ENCODE measurements at places on chromosomes 1 and 21.
A peak's percentile ranks its signal among the peaks of the same experiment; 100 is the strongest.

GRCh38 chr1:228277491-228278431 is 69.9 kb downstream of the OBSCN start:
- no peak for ATAC-seq

- no peak for ATAC-seq
Observed at GRCh38 chr1:246820666-246821065, 96.5 kb downstream of the SCCPDH start.

DNA sequence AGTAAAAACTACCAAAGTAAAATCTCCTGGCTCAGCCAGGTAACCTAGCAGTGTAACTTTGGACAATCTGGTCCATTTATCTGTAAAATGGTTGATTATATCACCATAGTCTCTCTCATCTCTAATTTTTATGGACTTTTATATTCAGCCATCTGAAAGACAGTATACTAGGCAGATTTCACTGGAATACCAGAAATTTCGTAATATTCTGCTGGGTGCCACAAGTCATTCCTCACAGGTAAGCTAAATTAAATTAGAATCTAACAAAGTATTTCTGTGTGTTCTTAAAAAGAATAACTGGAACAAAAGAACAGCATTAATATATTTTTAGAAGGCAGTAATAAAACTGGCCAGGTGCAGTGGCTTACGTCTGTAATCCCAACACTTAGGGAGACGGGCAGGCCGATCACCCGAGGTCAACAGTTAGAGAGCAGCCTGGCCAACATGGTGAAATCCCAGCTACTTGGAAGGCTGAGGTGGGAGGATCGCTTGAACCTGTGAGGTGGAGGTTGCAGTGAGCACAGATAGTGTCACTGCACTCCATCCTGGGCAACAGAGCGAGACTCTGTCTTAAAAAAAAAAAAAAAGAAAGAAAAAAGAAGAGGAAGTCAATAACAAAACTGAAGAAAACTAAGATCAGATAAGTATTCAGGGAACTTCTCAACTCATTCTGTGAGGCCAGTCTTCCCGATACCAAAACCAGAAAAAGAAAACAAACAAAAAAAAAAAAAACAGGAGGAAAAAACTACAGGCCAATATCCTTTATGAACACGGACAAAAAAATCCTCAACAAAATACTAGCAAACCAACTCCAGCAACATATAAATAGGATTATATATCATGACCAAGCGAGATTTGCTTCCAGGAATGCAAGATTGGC is 35.9 kb downstream of the PIK3R3 start:
- ATAC-seq, result no peak

DNA sequence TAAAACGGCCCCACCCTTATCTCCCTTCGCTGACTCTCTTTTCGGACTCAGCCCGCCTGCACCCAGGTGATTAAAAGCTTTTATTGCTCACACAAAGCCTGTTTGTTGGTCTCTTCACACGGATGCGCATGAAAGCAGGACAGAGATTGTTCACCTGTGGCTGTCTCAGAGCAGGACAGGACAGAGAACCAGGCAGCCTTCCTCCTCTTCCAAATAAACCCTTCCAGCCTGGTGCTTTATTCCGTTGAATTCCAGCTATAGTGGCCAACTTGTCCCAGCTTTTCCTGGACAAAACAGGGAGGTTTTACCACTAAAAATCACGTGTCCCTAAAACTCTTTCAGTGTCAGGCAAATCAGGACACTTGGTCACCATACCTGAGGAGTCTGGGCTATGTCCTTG is 9.5 kb upstream of the DMRTB1 start:
- no peak for ATAC-seq

DNA sequence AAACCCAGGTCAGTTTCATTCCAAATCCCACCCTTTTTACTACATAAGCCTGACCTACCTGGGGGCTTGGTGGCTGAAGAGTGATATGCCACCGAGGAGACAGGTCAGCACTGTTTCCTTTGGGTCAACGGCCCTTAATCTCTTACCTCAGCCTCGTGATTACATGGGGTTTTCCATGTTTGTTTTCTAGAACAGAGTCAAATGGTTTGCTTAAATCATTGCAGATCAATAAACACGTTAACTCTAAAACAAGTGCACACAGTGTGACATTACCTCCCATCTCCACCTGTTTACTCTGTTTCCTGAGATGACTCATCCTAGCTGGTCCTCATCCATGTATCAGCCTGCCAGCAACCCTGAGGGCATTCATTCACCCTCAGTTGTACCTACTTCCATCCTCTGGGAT is 40.8 kb upstream of the TP53BP2 start:
- no peak for ATAC-seq

- no peak for ATAC-seq
Observed at GRCh38 chr1:58627221-58627620, 50.2 kb upstream of the TACSTD2 start.

GRCh38 chr1:70314706-70315304 is 39.7 kb downstream of the ANKRD13C start:
- no peak for ATAC-seq

DNA sequence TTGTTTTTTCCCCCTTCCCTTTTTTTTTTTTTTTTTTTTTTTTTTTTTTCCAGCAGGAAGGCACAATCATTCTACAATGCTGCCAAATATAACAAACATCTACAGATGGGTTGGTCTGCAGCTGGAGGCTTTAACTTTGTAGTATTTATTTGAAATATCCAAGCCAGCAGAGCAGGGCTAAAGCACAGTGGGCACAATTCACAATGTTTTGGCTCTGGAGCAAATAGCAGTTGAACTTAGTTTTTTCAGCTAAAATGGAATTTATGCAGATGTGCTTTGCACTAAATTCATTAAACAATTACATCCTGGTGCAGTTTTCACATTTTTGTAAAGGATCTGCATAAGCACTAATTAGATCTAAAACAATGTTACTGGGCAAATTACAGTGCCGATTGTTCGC is 39.8 kb upstream of the ZBTB18 start:
- no peak for ATAC-seq

DNA sequence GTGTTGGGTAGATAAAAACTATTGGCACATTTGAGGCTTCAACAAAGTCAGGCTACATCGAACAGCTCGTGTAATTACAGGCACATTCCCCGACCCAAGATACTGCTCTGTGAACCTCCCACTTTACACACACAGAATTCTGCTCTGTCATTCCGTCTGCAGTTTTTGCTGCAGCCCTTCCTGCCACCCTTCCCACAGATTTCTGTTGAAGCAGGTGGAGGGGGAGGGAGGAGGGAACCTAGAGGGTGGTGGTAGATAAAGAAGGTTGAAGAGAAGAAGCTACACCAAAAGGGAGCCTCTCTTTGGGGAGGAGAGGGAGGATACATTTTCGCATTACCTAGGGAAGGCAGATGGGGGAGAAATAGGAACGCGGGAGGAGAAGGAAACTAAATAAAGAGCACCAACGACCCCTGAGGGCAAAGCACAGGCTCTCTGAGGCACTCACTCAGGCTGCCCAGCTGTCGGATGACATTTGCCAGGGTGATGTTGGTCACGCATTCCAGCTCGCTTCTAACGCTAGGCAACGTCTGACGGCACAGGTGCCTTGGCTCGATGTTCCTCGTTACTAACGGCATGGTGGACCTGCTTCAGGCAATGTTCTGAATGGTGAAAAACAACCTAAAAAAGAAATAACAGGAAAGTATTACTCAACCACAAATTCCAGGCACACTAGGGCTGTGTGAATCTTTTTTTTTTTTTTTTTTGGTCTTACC is 36.0 kb downstream of the GPR3 start:
- peak; percentile 57 for ATAC-seq

DNA sequence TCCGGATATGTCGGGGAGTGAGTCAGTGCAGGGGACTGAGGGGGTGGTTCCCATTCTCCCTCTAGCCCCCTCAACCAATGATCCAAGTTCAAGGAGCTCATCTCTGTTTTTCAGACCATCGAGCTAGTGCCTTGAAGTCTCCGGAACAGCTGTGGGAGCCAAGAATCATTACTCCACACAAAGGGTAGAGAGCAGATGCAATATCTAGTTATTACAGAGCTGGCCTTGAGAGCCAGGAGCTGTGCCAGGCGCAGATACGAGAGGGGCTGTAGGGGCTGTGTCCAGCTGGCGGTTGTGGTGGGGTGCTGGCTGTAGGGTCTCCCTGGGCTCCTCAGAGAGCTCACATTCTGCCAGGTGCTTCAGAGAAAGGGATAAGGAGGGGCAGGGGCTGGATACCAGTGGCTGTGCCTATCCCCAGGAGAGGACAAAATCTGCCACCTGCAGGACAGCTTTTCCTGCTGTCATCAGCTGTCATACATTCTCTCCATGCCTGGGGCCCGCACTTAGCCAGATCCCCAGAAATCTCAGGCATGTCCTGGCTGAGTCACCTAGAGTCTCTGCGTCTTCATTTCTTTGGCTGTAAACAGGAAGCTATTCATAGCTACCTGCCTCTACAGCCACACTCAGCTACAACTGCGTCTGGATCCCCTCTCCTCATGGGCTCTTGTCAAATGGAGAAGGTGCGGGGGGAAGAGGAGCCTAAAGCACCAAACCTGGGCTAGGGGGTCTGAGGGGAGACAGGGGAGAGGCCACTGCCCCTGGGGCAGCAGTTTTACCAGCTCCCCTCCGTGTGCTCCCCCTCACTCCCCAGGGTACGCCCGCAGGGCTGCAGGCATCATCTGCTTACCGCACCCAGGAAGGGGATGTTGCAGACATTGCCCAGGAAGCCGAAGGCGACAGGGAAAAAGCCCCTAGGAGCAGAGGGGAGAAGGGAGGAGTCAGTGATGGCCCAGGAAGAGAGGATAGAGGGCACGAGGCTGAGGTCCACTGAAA is 2.4 kb upstream of the KISS1 start:
- peak; percentile 70 for ATAC-seq

DNA sequence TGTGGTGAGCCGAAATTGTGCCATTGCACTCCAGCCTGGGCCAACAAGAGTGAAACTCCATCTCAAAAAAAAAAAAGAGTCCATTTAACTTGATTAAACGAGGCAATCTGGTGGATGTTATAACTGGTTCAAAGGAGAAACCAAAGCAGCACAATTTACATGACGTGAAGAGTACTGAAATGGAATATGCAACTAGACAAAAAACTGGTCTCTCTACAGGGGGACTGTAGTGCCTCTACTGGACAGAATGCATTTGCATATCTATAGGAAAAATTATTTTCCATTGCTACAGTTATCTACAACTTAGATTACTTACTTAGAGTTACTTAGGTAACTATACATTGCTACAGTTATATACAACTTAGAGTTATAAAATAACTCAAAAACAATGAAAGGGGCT is 2.7 kb upstream of the CAPN2 start:
- ATAC-seq, result no peak

GRCh38 chr1:170196490-170197236 is 50.9 kb downstream of the NTMT2 start:
- no peak for ATAC-seq

DNA sequence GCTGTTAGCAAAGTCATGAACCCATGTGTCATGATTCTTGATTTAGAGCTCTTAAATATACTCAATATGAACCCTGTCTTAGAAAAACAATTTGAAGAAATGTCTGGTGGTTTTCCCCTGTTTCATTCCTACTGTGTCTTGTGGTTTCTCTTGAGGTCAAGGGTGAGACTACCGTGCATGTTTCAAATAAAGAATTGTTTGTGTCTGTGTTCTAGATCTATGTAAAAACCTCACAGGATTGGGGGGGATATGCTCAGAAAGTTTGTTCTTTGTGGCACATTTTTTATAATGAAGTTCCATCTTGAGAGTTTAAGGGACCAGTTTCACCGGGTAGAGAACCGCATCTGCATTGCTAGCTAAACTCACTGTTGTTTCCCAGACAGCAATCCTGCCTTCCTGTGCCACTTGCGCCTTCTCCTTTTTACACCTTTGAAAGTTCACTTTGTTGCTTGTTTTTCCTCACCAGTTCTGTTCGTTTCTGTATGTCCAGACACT is 30.9 kb upstream of the CACYBP start:
- peak; percentile 70 for ATAC-seq

GRCh38 chr1:54806931-54807611 is 5.9 kb upstream of the TTC22 start:
- peak; percentile 55 for ATAC-seq

DNA sequence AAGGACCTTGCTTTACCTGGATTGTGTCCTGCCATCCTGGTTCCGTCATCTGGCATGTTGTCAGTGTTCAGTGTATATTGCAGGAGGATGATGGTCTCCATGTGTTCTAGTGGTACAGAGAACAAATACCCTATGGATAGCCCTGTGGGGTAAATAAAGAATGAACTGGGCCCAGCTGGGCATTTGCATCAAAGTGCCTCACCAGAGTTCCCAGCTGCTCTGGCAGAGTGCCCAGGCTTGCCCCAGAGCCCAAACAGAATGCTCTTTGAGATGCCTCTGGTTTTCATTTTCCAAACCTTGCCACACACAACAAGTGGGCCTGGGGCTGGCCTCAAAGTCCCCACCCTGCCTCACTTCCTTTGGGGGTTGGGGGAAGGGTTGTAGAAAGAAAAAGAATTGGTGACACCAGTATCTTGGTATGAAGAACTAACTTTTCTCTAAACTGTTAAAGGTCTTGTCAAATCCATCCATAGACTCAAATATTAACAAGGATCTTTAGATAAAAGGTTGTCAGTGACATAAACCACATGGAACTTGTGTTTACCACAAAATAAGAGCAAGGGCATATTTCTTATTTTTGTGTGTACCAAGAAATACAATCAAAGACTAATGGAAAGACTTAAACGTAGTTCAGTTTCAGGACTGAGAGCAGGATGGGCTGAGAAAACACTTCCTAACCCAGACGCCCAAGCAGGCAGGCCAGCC is 82.2 kb downstream of the LMO4 start:
- ATAC-seq, result no peak

DNA sequence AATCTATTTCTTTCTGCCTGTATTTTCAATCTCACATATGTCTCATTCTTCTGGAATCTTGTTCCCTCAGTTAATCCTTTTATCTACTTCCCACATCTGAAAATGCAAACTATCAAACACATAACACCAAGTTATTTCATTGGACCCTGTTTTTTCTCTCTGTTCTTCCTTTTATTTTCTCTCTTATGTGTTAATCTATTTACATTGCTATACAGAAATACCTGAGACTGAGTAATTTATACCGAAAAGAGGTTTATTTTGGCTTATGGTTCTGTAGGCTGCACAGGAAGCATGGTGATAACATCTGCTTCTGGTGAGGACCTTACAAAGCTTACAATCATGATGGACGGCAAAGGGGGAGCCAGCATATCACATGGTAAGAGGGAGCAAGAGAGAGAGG is 247.6 kb downstream of the TGFB2 start:
- no peak for ATAC-seq

GRCh38 chr1:55575571-55576279 is 360.6 kb upstream of the USP24 start:
- ATAC-seq, result no peak

DNA sequence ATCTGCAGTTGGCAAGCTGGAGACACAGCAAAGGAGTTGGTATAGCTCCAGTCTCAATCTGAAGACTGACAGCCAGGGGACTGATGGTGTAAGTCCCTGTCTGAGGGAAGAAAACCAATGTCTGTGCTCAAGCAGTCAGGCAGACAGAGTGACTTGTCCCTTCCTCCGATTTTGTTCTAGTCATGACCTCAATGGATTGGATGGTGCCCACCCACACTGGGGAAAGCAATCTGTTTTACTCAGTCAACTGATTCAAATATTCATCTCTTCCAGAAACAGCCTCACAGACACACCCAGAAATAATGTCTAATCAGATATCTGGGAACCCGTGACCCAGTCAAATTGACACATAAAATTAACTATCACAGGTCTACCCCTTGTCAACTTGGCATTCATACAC is 11.9 kb upstream of the MRPL39 start:
- ATAC-seq, result no peak

All from activated T-helper 17 cell treated with anti-CD3 and anti-CD28 coated beads, Interleukin-2, amount 50 U/mL, for 72 hours (primary cell).